ENCODE measurements at places on chromosomes 2 and 18. TPM values are rescaled to one million over a fixed set of nuclear protein-coding genes. Genes with fewer than 3 reads are reported as not detected.

The PROKR1 gene
- total RNA-seq = not detected

The LYPD6B gene
- not detected for total RNA-seq

The SCN9A gene
- total RNA-seq = not detected

The TRIB2 gene
- total RNA-seq = 126 TPM
